Fibroblast of skin of left biceps (primary cell): ENCODE measurements at places on chromosomes 13 and 19.
A peak's percentile ranks its signal among the peaks of the same experiment; 100 is the strongest.

GRCh38 chr13:23462815-23463559, 29.5 kb upstream of the SACS start:
- DNase-seq: no peak

- no peak for DNase-seq
Observed at GRCh38 chr13:65125236-65125635, 2104.9 kb downstream of the PCDH9 start.

DNA sequence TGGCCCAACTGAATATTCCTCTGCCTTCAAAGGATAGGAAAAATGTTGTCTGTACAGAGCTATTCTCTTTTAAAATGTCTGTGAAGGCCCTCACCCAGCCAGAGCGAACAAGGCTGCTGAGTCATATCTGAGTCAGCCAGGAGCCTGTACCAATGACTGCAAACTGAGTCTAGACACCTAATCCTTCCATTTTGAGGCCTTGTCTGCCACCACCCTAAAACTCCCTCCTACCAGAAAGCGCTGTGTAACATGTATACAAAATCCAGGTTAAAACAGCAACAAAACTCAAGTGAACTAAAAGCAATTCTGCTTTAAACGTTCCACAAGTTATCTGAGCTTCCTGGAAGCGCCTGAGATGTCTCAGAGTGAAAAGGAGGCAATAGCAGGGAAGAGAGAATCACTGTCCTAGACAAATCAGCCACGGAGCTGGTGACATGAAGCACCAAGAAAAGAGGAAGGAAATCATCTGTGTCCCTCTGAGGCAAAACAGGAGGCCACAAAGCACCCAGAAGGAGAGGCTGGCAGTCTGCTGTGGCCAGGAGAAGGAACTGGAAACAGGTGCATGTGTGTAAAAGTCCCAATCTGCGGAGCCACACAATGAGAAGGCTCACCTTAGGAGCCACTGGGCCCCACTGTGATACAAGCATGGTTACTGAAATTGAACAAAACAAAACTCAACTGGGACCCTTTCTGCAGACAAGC, 10.2 kb downstream of the DHRS12 start:
- peak; percentile 58 for DNase-seq

DNA sequence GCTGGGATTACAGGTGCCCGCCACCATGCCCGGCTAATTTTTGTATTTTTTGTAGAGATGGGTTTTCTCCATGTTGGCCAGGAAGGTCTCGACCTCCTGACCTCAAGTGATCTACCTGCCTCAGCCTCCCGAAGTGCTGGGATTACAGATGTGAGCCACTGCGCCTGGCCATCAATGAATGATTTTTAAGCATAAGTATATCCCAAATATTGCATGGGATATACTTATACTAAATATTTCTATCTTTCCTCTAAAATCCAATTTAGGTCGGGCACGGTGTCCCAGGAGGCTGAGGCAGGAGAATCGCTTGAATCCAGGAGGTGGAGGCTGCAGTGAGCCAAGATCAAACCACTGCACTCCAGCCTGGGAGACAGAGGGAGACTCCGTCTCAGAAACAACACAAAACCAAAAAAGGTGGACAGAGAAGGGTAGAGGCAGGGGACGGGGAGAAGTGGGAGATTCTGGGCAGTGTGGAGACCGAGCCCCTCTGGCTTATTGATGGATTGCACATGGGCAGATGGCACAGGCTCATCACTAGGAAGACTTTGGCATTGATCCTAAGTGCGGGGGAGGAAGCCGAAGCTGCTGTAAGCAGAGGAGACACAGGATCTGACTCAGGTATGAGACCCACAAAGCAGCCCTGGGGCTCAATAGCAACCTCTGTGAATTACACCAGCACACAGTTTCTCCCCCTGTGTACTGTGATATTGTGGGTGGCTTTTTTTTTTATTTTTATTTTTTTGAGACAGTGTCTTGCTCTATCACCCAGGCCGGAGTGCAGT, 13.5 kb downstream of the ARRDC5 start:
- DNase-seq: no peak

DNA sequence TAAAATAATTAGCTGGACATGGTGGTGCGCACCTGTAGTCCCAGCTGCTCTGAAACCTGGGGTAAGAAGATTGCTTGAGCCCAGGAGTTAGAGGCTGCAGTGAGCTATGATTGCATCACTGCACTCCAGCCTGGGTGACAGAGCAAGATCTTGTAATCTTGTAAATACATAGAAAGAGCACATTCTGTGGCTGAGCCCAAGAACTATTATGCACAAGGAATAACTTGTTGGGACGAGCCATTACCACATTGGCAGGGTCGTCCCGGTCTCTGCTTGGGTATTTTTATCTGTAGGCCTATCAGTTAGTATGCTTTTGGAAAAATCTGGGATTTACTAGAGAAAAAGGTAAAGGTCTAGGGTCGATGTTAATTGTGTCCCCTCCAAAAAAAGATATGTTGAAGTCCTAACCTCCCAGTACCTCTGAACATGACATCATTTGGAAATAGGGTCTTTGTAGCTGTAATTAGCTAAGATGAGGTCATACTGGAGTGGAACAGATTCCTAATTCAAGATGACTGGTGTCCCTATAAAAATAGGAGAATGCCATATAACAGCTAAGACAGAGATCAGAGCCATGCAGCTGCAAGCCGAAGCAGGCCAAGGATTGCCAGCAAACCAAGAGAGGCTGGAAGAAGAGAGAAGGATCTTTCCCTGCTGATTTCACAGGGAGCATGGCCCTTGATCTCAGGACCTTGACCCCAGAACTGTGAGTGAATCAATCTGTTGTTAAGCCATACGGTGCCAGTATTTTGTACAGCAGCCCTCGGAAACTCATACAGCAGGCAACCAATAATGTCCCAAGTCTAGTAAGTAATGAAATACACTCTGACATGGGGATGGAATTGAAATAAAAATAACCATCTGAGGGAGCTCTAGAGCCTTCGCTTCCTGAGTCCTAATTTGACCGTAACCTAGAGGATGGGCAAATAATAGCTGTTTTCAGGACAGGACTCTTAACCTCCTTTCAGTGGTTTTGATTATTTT, 77.0 kb downstream of the TM9SF2 start:
- no peak for DNase-seq

DNA sequence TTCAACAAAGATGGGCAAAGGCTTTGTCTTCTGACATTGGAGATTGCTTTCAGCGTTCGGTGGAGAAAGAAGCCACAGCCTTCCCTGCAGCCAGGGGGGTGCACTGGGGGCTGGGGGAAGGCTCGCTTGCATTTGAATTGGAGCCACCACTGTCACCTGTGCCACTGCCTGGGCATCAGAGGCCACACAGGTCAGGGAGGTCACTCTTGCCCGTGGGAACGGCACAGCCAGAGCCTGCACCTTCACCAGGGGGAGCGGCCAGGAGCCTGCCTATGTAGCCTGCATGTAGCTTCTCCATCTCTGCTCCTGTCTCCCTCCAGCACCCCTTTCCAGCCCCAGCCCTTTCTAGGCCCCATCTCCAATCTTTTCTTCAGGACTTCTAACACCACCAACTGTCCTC, 43.7 kb upstream of the KCTD15 start:
- DNase-seq: no peak

GRCh38 chr13:24141333-24141910, 19.1 kb upstream of the SPATA13 start:
- no peak for DNase-seq

GRCh38 chr13:74182491-74182890, 48.3 kb upstream of the KLF12 start:
- no peak for DNase-seq

DNA sequence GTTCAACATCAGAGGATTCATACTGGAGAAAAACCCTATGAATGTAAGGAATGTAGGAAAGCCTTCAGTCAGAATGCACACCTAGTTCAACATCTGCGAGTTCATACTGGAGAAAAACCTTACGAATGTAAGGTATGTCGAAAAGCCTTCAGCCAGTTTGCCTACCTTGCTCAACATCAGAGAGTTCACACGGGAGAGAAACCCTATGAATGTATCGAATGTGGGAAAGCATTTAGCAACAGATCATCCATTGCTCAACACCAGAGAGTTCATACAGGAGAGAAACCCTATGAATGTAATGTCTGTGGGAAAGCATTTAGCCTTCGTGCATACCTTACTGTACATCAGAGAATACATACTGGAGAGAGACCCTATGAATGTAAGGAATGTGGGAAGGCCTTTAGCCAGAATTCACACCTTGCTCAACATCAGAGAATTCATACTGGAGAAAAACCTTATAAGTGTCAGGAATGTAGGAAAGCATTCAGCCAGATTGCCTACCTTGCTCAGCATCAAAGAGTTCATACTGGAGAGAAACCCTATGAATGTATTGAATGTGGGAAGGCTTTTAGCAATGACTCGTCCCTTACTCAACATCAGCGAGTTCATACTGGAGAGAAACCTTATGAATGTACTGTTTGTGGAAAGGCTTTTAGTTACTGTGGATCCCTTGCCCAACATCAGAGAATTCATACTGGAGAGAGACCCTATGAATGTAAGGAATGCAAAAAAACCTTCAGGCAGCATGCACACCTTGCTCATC, 15.4 kb downstream of the ZNF570 start:
- no peak for DNase-seq

DNA sequence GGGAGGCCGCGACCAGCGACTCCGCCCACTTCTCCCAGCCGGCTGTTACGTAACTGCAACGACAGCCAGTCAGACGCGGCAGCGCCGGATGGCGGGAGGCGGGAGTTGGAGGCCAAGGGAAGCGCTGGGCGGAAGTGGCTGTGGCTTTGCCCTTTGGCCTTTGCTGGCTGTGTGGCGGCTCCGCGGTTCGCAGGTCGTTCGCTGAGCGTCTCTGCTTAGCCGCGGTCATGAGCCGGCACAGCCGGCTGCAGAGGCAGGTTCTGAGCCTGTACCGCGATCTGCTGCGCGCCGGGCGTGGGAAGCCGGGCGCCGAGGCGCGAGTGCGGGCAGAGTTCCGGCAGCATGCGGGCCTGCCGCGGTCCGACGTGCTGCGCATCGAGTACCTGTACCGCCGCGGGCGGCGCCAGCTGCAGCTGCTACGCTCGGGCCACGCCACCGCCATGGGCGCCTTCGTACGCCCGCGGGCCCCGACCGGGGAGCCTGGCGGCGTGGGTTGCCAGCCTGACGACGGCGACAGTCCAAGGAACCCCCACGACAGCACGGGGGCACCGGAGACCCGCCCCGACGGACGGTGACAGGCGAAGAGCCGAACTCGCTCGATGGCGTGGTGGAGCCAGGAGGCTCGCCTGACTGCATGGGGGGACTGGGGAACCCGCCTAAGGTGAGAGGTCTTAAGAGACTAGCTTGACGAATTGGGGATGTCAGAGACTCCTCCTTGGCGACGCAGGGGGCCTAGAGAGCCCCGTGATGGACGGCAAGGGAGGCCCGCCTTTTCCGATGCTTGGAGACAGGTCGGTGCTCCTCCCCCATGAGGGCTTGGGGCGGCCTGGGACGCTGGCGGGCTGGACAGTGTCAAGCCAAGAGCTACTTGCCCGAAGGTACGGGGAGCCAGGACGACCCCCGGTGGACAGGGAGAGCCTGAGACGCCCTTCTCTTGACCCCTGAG, at the start of gene SDHAF1:
Gene SDHAF1, plus strand, starts transcription at position 141 of the 946 bp plus-strand sequence. Its CDS starts 87 bp downstream, at position 228.
- DNase-seq: peak; percentile 62

DNA sequence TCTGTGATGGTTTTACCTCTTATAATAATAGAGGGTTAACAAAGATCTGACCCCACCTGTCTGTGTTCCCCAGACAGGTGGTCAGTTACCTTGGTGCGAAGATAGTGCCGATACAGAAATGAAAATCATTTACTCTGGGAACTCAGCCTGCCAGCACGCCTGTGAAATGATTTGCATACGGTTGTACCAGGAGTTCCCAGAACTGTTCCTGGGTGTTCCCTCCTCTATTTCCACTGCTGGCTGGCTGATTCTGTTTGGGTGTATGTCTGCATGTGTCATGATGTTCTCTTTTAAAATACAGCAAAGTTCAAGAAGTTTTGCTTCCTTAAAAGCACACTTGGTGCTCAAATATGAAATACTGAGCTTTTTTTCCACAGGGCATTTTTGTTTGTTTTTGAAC, 527.1 kb downstream of the FGF9 start:
- no peak for DNase-seq

DNA sequence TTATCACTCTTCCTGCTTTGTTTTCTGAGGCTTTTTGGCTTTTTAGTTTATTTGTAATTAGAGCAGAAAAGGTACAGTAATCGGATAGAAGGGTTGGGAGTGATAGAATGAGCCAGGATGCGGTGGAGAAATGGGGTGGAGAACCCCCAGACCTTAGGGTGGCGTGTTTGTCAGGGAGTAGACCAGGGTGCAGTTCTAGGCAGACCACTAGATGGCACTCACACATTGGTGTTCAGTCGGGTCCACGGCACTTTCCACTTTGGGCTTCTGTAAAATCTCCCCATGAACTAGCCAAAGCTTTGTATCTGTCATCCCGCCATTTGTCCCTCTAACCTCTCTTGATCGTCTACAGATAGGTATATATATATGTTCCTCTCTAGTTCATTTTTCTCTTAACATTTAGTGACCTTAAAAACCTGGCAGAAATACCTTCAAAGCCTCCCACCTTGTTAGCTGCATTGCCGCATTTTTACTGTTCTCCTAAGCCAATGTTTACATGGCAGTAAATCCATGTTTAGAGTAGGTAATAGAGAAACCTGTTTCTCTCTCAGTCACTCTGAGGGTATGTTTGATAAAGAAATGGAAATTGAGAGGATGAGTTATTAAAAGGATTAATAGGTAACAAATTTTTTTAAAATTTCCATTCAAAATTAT, 154.9 kb downstream of the TM9SF2 start:
- peak; percentile 27 for DNase-seq

GRCh38 chr13:94947965-94948371, 235.6 kb upstream of the SOX21 start:
- no peak for DNase-seq

DNA sequence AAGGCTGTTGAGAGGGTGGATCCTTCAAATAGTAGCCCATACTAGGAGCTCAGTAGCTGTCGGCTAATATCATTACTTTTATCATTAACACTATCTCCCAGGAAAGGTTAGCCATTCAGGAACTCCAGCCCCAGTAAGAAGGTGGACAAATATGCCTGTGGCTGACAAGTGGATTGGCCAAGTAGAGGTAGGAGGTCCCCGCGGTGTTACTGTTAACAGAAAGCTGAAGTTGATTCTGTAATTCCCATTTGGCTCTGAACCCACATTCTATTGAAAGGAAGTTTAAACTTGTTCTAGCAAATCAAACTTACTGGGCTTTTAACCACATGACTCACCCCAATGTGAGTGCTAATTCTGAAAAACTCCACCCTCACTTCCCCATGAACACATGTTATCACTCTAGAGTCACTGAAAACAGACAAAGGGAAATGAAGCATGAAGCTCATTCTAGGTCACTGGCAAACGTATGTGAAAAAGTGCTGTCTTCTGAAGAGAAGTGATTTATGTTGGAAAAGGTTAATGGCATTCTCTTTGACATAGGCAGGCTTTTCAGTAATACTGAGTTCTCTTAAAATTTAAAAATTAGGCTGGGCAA, 273.5 kb downstream of the FGF14 start:
- peak; percentile 5 for DNase-seq

GRCh38 chr19:13337181-13337580, 169.1 kb downstream of the CACNA1A start:
- no peak for DNase-seq

- DNase-seq: no peak
Observed at GRCh38 chr19:30390356-30390988, 18.3 kb downstream of the ZNF536 start.
